ENCODE measurements at places on chromosomes 7 and 10. TPM values are rescaled to one million over a fixed set of nuclear protein-coding genes. Genes with fewer than 3 reads are reported as not detected.
A peak's percentile ranks its signal among the peaks of the same experiment; 100 is the strongest.

LRRC61 gene
- 0.09 TPM for total RNA-seq

CC2D2B gene
- 0.09 TPM for total RNA-seq

ITGB8 gene
- 79.2 TPM for total RNA-seq

VSTM2A gene
- total RNA-seq = not detected

DNA sequence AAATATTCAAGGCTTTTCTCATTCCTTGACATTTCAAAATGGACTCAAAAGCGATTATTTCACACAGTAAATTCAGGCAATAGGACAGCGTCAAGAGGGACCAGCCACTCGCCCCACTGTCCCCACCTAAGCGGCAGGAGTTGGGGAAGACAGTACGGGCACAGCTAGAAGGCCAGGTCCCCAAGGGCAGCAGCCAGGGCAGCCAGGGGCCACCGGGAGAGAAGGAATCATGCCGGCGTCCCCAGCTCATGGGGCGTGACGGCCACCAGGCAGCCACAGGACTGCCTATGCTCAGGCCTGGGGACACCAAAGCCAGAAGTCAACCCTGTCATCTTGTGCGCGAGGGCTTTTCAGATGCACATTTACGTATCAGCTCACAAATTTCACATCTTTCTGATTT lies 225.7 kb upstream of the PPP2R2D start:
- DNase-seq = no peak

GRCh38 chr10:61472090-61472674 lies 19.0 kb upstream of the TMEM26 start:
- no peak for DNase-seq

DNA sequence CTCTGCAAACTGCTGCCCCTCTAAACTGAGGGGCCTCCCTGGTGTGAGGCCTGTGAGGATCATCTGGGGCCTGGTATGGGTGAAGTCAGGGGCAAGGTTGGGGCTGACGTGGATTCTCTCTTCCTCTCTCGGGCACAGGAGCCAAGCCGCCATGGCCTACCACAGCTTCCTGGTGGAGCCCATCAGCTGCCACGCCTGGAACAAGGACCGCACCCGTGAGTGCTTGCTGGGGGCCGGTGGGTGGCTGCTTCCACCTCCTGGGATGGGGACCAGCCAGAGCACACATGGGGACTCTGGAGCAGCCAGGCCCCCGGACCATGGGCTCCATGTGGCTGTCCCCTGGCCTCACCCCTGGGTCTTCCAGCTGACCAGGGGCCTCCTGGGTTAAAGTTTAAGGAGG lies 11.0 kb downstream of the ARPC1B start:
- no peak for DNase-seq

DNA sequence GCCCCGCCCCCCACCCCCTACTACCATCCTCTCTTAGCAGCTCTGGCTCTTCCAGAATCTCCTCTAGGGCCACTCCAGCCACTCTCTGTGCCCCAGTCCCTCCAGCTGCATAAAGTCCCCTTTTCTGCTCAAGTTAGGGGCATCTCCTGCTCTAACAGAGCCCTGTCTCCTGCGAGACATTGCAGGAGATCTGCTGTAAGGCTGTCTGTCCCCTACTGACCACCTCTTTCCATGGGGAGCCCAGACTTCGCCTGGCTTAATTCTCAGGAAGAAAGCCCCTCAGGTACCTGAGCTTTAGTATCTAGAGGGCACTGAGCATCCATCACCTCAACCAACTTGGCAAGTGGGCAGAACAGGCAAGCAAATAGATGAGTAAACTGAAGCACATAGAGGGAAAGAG lies 200.7 kb upstream of the ZMIZ1 start:
- no peak for DNase-seq

DNA sequence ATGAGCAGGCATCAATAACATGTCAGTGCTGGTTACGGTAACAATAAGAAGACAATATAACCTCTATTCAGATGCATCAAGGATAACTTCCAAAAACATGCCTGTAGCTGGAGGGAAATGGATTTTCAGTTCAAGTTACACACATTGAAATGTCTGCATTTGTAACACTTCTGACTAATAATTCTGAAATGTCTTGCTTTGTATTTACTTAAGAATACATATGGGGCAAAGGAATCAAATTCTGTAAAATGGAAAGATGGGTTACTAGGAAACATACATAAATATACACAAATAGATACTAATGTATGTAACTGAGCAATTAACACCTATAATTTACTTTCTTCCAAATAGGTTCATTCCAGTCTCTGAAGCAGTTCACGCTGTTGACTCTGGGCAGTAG lies 18.6 kb upstream of the MTPN start:
- no peak for DNase-seq

- peak; percentile 70 for DNase-seq
Measured at GRCh38 chr10:11533328-11533781, 78.1 kb downstream of the USP6NL start.

GRCh38 chr7:158816271-158816670 lies 13.0 kb downstream of the ESYT2 start:
- peak; percentile 54 for DNase-seq

DNA sequence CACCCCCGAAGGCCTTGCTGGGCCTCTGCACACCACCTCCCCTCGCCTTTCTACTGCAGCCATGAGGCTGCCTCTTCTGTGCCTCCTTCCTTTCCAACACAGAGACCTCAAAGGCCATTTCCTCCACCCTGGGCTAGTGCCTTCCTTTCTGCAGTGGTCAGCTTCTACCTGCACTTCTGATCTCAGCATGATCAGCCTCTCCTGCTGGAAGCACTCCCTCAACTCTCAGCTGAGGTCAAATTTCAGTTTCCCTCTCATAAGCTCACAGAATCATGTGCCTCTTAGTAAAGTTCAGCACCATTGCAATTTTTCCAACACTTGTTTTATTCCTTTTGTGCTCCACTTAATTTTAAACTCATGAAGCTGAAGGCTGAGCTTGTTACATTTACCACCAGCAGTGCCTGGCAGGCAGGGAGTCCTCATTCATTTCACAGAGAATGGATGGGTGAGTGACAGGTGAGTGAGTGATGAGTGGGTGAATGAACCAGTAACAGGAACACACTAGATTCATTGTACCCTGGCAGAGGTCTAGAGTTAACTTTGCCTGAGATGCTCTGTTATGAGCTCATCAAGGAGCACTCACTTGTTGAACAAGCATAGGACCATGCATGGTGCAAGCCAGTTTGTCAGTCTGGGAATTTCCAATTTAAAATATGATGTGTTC lies 124.0 kb upstream of the PRSS58 start:
- no peak for DNase-seq

- DNase-seq = no peak
Measured at GRCh38 chr10:349081-349480, 213.8 kb downstream of the ZMYND11 start.

DNA sequence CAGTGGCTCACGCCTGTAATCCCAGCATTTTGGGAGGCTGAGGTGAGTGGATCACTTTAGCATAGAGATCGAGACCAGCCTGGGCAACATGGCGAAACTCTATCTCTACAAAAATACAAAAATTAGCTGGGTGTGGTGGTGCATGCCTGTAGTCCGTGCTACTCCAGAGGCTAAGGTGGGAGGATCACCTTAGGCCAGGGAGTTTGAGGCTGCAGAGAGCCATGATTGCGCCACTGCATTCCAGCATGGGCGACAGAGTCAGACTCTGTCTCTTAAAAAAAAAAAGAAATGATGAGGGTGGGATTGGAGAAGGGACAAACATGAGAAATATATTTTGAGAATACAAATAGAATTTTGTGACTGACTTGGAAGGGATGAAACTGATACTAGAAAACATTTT lies 76.9 kb downstream of the SHOC2 start:
- no peak for DNase-seq

DNA sequence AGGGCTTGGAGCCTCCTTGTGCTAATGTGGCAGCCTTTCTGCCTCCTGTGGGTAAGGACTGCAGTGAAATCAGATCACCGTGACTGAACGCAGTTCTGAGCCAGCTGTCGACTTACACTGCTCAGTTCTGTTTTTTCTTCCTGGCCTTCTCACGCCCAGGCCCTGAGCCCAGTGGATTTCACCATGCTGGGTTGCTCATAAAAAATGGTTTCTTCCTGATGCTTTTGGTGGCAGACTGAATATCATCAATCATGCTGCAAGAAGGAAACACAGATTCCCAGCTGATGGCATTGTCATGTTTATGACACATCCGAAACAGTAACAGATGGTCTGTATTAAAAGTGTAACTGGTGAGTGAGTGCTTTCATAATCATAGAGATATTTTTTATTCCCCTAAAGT lies 389.6 kb downstream of the GALNT17 start:
- no peak for DNase-seq

GRCh38 chr7:41445946-41446345 lies 256.9 kb downstream of the INHBA start:
- no peak for DNase-seq

- DNase-seq = no peak
Measured at GRCh38 chr7:45582136-45582749, 8.1 kb downstream of the ADCY1 start.

- peak; percentile 79 for DNase-seq
Measured at GRCh38 chr7:24665564-24666294, 91.5 kb downstream of the GSDME start.

DNA sequence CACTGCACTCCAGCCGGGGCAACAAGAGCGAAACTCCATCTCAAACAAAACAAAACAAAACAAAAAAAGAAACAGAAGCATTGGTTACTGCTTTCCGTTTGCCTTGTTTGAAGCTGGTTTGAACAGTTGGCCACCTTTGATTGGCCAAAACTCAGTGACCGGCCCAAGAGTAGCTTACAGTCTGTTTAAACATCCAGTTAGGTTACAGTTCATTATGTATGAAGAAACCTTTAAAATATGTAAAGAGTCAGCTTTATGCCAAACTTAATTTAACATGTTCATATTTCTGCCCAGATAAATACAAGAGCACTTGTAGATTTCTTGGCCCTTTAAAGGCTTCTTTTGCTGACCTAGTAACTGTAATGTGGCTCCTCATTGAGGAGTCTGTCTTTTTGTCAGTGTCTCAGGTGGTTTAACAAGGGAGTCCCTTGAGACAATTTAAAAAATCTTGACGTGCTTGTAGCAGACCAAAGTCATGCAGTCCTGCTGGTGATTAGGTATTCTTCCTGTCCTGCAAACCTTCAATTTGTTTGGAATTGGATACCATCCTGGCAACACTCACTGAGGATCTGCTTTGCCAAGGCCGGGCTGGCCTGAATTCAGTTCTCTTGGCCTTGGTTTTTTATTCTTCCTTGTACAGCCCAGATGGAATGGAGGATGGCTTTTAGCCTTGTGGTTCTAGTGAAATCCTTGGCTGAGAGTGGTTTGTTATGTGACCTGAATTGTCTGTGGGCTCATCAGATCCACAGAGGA lies 128.9 kb downstream of the PLXDC2 start:
- DNase-seq = peak; percentile 45

- peak; percentile 79 for DNase-seq
Measured at GRCh38 chr10:69474742-69475432, 23.6 kb downstream of the TSPAN15 start.

GRCh38 chr7:1290679-1291356 lies 58.1 kb downstream of the UNCX start:
- DNase-seq = peak; percentile 16

DNA sequence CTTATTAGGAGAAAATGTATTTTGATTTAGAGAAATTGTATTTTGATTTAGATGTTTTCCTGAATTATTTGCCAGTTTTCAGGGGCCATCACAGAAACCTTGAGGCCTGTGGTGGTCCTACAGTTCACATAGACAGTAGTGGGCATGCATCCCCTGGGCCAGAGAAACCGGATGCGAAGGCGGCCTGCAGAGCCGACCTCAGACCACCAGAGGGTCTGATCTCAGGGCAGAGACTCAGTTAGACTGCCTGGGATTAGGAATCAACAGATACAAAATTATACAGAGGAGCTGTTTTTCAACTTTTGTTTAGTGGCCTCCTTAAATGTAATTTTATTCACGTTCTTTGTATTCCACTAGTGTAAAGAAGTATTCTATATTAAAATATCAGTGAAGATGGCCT lies 158.4 kb downstream of the PAXIP1 start:
- no peak for DNase-seq

DNA sequence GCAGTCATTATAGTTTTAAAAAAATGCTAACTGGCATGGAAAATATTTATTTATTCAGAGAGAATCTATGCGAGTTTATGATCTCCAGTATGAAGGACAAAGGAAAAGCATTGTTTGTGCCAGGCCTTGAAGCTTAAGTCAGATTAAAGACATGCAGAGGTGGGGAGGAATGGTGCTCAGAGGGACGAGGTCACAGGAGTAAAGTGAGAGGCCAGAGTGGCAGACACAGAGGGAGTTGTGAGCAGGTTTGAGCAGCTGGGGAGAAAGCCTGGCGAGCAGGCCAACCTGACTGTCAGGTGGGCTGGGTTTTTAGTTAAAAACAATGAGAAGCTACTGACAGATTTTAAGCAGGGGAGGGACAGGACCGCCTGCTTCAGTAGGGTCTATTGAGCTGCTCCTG lies 6.8 kb upstream of the CCNY start:
- no peak for DNase-seq

GRCh38 chr7:158068853-158069252 lies 518.8 kb downstream of the PTPRN2 start:
- no peak for DNase-seq

DNA sequence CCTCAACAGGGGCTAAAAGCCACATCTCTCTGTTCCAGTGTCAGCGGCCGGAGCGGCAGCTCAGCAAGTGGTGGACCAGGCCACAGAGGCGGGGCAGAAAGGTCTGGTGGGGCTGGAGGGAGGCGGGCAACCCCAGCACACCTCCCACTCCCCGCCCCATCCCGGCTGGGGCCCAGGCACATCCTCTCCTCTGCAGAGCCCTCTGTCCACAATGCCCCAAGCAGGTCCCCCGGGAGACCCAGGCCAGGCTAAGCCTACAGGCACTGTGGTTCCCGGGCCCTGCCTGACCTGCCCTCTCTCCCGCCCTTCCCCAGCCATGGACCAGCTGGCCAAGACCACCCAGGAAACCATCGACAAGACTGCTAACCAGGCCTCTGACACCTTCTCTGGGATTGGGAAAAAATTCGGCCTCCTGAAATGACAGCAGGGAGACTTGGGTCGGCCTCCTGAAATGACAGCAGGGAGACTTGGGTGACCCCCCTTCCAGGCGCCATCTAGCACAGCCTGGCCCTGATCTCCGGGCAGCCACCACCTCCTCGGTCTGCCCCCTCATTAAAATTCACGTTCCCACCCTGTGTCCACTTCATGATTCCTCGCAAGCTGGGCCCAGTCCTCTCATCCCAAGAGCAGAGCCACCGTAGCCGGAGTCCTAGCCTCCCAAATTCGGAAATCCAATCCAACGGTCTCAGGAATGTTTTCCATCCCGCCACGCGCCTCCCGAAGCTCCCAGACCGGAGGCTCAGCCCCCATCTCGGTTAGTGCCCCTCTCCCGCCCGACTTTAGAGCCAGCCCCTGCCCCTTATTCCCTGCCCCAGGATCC lies 2.1 kb downstream of the ADIRF start:
- peak; percentile 67 for DNase-seq

Measured in fibroblast of the aortic adventitia (primary cell).